ENCODE measurements at places on chromosomes 7 and 10.

DNA sequence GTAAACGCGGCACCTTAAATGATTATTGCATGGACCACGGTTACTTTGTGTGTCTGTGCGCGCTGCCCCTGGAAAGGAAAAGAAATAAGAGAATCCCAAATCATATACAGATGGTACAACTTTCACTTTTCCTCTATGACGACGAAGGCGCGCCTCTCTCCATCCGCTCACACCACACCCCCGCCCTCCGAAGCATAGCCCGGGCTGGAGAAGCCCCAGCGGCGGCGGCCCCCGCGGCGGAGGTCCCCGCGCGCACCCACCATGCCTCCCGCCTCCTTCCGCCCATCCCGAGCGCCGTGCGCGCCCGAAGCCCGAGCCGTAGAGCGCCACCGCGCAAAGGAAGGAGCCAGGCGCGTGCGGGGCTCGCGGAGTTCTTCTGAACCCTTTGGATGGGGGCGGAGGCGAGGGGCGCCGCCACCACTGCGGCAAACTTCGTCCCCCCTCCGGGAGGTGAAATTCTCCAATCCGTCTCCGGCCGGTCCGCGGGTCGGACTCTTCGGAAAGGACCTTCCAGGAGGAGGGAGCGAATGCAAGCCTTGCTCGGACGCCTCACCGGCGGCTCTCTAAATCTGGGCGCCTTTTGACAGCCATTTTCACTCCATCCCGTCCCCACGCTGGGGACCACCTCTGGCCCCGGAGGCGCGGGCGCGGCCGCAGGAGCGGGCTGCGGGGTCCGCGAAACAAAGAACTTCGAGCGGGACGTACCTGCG lies 588 bp downstream of the GLI3 start:
- DNase-seq = peak; percentile 54

DNA sequence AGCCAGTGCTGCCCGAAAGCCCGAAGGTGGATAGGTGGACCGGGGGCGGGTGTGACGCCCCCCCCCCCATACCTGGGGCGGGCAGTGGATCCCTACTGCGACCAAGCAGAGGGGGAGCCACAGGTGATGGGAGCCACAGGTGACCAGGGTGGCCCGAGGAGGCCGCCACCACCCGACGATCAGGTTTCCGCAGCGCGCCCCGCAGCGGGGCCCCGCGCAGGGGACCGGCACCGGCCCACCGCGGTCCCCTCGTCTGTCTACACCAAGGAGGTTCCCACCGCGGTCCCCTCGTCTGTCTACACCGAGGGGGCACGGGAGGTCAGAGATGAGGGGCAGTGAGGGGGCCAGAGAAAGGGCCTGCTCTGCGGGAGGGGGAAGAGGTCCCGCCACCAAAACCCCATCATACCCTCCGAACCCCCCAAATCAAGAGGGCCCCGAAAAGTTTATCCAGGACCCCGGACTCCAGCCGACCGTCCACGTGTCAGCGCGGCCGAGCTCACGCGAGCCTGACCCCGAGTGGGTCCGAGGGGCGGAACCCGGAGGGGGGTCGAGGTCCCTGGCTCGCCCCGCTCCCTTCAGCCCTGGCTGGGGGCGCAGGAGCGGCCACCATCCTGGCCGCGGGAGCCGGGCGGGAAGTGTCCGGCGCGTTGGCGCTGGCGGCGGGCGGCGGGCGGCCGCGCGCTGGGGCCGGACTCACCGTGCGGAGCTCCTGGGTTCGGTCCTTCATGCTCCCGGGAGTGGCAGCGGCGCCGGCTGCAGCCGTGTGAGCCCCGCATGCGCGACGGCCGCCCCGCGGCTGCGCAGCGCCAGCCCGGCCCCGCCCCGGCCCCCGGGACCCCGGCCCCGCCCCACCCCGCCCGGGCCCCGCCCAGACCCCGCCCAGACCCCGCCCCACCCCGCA lies at the start of gene STX1A:
STX1A (minus strand) TSS at position 765 of the 901 bp plus-strand sequence; CDS start at position 727, 38 bp downstream.
- DNase-seq = peak; percentile 86

DNA sequence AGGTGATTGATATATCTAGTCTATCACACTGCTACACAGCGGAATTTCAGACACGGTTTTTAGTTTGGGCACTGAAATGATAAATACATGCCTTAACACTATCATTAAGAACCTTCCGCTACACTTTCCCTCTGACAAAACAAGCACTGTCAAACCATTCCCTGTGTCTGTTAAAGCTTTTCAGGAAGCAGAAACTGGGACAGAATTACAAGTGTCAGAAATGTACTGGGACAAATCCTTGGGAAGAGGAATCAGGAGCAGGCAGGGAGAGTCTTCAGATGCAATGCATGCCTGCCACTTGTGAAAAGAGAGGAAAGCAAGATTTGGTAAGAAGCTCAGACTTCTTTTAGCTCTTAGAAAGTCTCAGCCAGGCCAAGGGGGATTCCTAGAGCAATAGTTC lies 196.8 kb upstream of the PTPRZ1 start:
- no peak for DNase-seq

GRCh38 chr7:73366990-73367389 lies 39.0 kb downstream of the FKBP6 start:
- DNase-seq = no peak

GRCh38 chr10:91779011-91779605 lies 19.1 kb upstream of the TNKS2 start:
- DNase-seq = no peak

DNA sequence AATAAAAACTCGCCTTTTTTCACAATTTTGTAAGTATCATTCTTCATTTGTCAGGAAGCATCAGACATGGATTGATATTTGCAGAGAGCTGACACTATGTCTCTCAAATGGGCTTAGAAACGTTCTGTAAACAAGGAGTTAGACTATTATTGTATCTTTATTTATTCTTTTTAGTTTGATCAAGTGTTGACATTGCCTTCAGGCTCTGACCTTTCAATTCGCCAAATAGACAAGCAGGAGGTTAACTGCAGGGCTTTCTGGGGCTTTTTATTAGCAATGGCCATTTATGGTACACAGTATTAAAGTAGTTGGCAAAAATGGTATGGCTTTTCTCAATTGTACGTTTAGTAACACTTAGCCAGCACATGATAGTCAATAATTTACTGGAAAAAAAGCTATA lies 221.7 kb downstream of the ZWINT start:
- DNase-seq = no peak

DNA sequence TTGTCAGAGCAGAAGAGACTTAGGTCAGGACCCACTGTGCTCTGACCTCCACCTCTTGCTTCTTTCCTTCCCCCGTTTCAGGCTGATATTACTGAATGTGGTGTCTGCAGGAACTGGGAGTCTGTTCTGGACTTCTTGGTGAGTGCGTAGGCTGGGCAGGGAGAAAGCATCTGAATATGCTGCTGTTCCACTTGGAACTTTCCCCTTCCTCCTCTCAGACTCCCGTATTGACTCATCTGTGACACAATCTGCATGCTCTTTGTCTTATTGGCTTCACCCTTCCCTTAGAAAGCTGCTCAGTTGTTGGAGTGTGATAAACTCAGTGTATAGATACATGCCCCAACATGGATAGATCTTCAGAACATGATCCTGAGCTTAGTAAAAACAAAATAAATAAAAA lies 137.6 kb upstream of the HABP2 start:
- no peak for DNase-seq
